ENCODE measurements at places on chromosomes 3 and 15.

DNA sequence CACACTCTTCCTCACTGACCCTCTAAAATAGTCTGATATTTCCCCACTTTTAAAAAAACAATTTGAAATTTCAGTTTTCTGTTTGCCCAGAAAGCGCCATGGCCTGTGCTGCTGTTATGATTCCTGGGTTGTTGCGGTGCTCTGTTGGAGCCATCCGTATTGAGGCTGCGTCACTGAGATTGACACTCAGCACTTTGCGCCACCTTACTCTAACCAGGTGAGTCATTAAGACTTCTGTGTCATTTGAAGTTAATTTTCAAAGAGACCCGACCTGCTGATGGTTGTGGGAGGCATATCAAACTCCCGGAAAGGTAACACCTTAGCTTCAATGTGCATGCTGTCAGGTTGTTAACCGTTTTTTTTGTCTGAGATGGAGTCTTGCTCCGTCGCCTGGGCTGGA, 5.8 kb downstream of the OXNAD1 start:
- DNase-seq, result no peak

DNA sequence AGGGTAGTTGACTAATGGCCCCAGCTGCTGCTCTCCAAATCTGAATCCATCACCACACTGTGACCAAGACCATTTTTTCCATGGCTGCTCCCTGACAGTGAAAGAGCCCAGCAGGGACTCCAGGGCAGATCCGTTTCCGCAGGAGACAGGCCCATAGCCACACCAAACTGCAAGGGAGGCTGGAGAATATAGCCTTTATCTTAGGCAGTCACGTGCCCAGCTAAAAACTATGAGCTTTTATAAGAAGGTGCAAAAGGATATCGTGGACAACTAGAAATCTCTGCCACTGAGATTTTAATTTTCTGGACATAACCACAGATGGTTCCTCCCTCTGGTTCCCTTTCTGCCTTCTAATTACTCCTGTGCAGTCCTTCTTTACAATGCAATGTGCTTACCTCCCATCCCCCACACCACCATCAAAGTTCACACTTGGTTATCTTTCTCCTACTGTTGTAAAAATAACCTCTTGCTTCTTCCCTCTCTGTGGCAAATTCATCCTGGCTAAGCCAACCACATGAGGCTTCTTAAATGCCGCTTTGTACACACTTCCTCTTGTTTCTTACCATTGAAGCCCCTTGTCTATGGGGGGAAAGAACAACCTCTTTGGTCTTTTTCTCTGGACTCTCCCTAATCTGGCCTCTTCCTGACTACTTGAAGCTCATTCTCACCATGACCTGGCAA, 233.7 kb downstream of the SHQ1 start:
- no peak for DNase-seq

DNA sequence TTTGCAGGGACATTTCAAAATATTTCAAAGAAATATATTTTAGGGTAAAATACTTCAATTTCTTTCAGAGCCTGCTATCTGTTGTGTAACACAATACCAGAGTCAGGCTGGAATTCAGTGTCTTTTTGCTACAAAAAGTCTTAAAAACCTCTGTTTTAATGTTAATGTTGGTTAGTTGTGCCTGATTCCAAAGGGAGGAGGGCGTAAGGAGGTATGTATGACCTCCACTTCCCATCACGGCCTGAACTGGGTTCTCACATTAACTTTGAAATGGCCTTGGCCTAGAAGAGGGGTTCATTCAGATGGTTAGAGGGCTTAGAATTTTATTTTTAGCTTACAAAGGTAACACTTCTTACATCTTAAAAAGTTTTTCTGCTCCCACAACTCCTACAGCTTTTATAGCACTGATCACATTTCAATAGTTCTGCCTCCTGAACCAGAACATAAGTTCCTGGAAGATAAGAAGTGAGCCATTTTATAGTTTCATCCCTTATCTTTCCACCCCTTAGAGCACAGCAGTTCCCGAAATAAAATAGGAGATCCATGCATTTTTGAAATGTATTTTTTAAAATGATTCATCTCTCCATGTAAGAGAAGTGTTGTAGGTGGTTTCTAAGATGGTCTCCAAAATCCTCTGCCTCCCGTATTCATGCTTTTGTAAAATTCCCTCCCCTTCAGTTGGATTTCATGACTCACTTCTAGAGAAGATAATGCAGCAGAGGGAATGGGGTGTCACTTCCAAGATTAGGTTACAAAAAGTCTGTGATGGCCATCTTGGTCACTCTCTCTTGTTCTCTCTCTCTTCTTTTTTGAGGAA, 543.1 kb upstream of the NECTIN3 start:
- no peak for DNase-seq

GRCh38 chr3:136300444-136300843, 50.3 kb downstream of the PCCB start:
- no peak for DNase-seq
